Thoracic aorta endothelial cell (primary cell): ENCODE measurements at places on chromosomes 12 and 14. TPM values are rescaled to one million over a fixed set of nuclear protein-coding genes. Genes with fewer than 3 reads are reported as not detected.

The TESPA1 gene
- not detected in 2 replicates for total RNA-seq

The KLHDC2 gene
- 42.1 and 43.0 TPM in 2 replicates for total RNA-seq

The BMAL2 gene
- 76.1 and 86.2 TPM in 2 replicates for total RNA-seq

The SLC38A1 gene
- total RNA-seq = 151 and 191 TPM in 2 replicates

The OR8S1 gene
- not detected in 2 replicates for total RNA-seq

The PTPRR gene
- total RNA-seq = 0.86 and 2.1 TPM in 2 replicates

The SLC7A8 gene
- 1.1 and 2.4 TPM in 2 replicates for total RNA-seq

The ADGRD1 gene
- under 0.01 TPM in 1 of 2 replicates, not detected in the other for total RNA-seq

The CACNA1C gene
- total RNA-seq = not detected in 2 replicates

The ASCL1 gene
- not detected in 2 replicates for total RNA-seq

The TIGAR gene
- 30.5 and 37.4 TPM in 2 replicates for total RNA-seq

The FOXN4 gene
- total RNA-seq = not detected in 2 replicates

The SERPINA3 gene
- total RNA-seq = 0.40 TPM in 1 of 2 replicates, not detected in the other

The FICD gene
- total RNA-seq = 5.4 and 6.5 TPM in 2 replicates

The TCL1B gene
- not detected in 2 replicates for total RNA-seq

The CCDC177 gene
- total RNA-seq = not detected in 2 replicates

The TAS2R46 gene
- 6.3 and 9.4 TPM in 2 replicates for total RNA-seq

The WNT1 gene
- not detected in 2 replicates for total RNA-seq

The ANO2 gene
- total RNA-seq = 12.6 and 48.8 TPM in 2 replicates

The CCDC175 gene
- total RNA-seq = not detected in 2 replicates

The DBX2 gene
- not detected in 2 replicates for total RNA-seq
